ENCODE measurements at places on chromosomes 13 and 19.
A peak's percentile ranks its signal among the peaks of the same experiment; 100 is the strongest.

- no peak for DNase-seq
These were observed 23.2 kb downstream of the STOML3 start for GRCh38 chr13:38967446-38967845.

GRCh38 chr13:53749306-53749705, 720.7 kb downstream of the OLFM4 start:
- DNase-seq, result no peak

- no peak for DNase-seq
These were observed 8.0 kb downstream of the DPP9 start for GRCh38 chr19:4715529-4716221.

DNA sequence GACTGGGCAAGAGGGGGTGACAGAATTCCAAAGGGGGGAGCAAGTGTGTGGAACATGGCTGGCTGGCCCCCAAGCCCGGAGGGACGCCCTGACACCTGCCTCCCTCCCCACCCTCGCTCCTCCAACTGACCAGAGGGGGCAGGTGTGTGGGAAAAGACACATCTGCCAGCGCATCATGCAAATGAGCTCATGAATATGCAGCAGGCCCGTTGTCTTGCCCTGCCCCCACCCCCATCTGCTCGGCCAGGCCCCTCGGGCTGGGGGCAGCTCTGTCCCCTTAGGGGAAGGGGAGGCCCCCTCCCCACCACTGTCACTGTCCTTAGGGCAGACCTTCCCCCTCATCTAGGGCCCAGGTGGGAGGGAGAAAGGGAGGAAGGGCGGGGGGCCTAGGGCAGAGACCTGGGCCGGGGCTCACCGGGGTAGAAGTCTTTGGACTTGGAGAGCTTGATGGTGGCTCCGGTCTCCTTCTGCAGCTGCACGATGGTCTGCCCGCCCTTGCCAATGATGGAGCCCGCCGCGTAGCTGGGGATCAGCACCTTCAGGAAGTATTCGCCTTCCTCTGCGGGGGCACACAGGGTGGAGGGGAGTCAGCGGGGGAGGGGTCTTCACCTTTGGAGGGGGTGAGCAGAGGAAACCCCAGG, 12.9 kb downstream of the NOVA2 start:
- no peak for DNase-seq

GRCh38 chr19:18712981-18713380, 29.5 kb downstream of the CRTC1 start:
- no peak for DNase-seq

- DNase-seq, result peak; percentile 80
These were observed 16.9 kb downstream of the FAM187B start for GRCh38 chr19:35211545-35212230.

- no peak for DNase-seq
These were observed 507.0 kb downstream of the DACH1 start for GRCh38 chr13:71360041-71360440.

- no peak for DNase-seq
These were observed 477 bp downstream of the LNX2 start for GRCh38 chr13:27619728-27620376.

- no peak for DNase-seq
These were observed 206.8 kb downstream of the PCDH9 start for GRCh38 chr13:67023130-67023876.

DNA sequence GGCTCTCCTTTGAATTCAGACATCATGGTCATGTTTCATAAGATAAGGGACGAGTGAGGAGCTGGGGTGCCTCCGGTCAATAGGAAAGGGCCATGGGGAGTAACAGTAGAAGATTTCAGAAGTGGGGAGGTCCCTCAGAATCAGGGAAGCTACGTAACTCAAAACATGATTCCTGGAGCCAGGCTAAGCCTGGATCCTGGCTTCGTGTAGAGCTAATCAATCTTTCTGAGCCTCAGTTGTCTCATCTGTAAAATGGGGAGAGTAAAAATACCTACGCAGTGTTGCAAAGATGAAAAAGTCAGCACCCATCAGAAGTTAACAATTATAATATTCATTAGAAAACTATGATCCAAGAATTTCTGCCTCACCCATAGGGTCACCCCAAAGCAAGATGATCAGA, 106.5 kb downstream of the CACNA1A start:
- DNase-seq, result no peak

DNA sequence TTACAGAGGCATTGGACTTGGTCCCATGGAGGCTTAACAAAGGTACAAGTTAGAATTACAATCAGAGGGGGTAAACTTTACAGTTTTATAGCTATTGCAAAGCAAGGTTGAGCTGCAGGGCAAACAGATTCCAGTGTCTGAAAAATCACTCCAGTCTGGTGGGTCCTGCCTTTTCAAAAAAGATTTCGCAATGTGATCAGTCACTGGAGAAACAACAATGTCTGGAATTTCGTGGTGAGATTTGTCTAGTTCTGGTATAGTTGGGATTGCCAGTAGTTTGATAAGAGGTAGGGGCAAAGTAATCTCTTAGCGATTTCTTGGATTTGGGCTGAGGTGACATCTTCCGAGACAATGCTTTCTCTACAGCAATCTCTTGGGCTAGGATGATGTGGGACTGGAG, 1198.2 kb upstream of the PCDH9 start:
- DNase-seq, result no peak

DNA sequence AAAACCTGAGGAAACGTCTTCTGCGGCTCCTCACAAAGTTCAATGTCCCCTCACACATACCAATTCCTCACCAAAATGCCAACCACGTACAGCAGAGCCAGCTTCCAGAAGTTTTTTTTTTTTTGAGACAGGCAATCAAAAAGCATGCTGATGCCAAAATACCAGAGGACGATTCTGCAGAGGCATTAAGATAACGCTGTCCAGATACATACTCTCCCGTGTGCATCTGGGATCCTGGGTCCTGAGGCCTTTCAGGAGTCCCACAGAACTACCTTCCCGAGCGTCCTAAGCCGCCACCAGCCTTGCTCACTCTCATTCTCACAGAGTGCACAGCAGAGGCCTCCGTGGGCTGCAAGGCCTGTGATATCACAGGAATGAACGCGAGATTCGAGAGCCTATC, 5.0 kb downstream of the DCUN1D2 start:
- no peak for DNase-seq

- no peak for DNase-seq
These were observed 68.9 kb upstream of the ZNF835 start for GRCh38 chr19:56740501-56740900.

GRCh38 chr19:54803410-54803809, at the start of gene KIR2DL4:
KIR2DL4 (plus strand) TSS chr19:54803610; CDS start chr19:54803652, 42 bp downstream.
- DNase-seq, result no peak

- no peak for DNase-seq
These were observed 39.8 kb upstream of the MBNL2 start for GRCh38 chr13:97182111-97182890.

DNA sequence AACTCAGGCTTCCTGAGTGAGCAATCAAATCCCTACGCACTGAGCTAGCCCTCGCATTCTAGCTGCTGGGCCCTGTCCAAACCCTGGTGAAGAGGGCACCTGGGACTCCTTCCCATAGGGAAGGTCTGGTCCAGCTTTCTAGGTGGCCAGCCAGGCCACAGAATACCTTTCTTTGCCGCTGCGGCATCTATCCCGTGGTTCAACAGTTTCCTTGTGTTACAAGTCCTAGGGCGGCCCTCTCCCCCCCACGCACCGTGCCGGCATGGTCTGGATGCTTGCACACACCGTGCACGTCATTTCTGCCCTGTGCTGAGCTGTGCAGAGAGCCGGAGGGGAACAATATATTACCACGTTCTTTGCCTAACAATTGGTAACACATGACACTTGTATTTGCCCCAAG, 164.6 kb upstream of the TSHZ3 start:
- DNase-seq, result no peak

DNA sequence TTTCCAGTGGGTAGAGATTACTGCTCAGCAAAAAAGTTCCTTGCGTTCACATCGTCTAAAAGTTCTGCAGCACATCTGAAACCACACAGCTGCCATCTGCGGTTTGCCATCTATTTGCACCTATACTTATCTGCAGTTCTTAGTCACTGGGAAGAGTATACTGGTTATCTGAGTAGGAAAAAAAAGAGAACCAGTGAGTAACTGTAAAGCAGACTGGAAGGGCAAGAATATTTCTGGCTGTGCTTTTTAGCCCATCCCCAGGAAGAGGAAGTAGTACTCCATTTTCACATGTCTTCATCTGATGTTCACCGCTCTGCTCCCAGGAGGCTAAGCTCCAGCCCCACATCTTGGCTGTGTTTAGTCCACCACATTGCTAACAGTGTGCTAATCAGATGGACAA, 35.6 kb downstream of the EFNB2 start:
- no peak for DNase-seq

DNA sequence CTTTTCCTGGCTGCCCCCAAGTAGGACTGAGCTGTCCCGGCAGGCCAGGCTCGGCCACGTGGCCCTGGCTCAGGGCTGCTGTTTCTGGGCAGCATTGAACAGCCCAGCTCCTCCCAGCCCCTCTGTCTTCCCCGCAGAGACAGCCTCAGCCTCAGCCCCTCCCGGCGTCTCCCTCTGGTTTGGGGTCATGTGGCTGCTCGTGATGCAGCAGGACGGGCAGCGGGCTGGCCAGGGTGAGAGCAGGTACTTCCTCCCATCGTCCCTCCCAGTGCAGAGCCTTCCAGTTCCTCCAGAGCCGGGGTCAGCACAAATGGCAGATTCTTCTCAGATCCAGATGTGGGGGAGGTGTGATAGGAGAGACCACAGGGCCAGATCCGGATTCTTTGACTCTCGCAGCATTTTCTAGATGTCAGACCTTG, 114.6 kb downstream of the KDM4B start:
- DNase-seq, result no peak

GRCh38 chr19:42250666-42251531, 4.0 kb downstream of the ERF start:
- no peak for DNase-seq

DNA sequence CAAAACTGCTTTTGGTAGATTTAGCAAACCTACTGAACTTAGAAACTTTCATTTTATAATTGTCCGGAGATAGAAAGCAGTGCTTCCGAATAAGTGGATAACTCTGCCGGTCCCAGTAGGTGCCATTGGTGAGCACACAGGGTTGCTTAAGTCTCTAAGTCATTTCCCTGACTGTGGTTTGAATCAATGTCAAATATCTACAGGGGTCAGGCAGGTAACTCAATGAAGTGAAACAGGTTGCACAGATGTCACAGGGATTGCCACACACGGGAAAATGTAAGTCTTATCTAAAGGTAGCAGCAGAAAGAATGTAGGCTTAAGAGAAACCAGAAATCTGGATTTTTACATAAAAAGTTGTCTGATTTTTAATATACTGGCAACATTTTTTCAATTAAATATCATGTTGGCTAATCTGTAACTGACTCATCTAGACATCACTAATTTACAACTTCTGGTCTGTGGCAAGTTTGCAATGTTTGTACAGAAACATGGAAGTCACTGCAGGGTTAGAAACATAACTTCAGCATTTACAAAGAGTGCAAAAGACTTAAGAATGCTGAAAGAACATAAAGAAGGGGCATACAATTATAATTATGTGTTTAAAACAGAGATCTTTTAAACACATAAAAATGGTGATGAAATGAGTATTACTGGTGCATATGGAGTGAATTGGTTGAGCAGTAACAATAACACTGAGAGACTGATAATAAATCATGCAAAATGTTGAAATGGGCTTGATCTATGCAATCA, 14.3 kb upstream of the LRRC63 start:
- DNase-seq, result no peak

- DNase-seq, result peak; percentile 74
These were observed 2.8 kb downstream of the PTGER1 start for GRCh38 chr19:14472202-14472938.

DNA sequence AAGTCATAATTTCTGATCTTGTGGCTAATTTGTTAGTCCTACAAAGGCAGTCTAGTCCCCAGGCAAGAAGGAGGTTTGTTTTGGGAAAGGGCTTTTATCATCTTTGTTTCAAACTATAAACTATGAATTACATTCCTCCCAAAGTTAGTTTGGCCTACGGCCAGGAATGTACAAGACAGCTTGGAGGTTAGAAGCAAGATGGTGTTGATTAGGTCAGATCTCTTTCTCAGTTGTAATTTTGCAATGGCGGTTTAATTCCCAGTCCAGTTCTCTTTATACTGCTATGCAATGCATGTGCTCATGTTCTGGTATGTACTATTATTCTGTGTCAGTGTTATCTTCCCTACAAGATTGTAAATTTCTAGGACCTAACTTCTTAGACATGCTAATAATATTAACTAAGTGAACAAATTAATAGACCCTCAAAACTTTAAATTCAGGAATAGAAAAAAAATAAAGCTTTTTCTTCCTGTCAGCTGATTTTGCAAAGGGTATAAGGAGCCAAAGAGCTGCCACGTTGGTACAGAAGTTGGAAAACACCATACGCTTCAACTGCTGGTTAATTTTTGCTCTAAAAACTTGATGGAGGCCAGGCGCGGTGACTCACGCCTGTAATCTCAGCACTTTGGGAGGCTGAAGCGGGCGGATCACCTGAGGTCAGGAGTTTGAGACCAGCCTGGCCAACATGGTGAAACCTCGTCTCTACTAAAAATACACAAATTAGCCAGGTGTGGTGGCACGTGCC, 1.3 kb upstream of the DNAJC15 start:
- DNase-seq, result no peak

GRCh38 chr19:7545300-7545699, 9.8 kb downstream of the PNPLA6 start:
- DNase-seq, result no peak

DNA sequence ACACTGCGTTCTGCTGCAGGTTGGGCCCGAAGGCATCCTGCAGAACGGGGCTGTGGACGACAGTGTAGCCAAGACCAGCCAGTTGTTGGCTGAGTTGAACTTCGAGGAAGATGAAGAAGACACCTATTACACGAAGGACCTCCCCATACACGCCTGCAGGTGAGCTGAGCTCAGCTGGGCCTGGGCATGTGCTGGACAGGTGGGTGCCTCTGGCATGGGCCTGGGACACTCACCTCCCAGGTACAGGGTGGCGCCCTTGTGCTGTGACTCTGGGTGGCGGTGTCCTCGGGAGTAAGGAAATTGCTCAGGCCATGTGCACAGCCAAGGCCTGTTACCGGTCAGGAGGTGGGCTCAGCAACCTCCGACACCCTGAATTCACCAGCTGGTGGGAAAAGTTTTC, 14.2 kb downstream of the UPF1 start:
- no peak for DNase-seq

- no peak for DNase-seq
These were observed 13.8 kb downstream of the FGF21 start for GRCh38 chr19:48768994-48769713.

DNA sequence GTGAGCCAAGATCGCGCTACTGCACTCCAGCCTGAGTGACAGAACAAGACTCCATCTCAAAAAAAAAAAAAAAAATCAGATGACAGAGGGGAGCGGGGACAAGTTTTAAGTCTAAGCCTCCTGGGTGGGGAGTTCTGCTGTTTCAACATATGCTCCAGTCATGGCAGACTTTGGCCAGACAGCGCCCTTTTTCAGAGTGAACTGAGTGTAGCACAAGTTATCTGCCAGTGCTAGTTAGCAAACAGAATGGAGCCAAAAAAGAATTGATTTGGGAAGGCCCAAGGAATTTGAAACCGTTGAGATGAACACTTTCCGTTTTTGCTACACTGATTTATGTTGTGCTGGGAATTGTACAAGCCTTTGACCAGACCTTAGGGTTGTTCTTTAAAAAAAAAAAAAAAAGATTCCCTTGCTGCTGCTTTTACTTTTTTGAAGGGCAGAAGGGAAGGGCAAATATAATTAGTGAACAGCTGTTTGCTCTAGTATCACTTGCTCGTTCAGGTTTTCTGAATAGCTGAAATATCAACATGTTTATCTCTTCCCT, 5.7 kb downstream of the ACTN4 start:
- no peak for DNase-seq

Data from activated effector memory CD4-positive, alpha-beta T cell treated with Interleukin-2 at 50 U/mL for 16 hours (primary cell).